Cerebellar nuclear complex (tissue), 1 donor: ENCODE measurements at places on chromosomes 5 and 9.

GRCh38 chr9:37301042-37301853, 121.2 kb upstream of the GRHPR start:
- no peak for DNase-seq

- no peak for DNase-seq
Measured at GRCh38 chr5:178403956-178404600, 171.5 kb upstream of the PHYKPL start.

DNA sequence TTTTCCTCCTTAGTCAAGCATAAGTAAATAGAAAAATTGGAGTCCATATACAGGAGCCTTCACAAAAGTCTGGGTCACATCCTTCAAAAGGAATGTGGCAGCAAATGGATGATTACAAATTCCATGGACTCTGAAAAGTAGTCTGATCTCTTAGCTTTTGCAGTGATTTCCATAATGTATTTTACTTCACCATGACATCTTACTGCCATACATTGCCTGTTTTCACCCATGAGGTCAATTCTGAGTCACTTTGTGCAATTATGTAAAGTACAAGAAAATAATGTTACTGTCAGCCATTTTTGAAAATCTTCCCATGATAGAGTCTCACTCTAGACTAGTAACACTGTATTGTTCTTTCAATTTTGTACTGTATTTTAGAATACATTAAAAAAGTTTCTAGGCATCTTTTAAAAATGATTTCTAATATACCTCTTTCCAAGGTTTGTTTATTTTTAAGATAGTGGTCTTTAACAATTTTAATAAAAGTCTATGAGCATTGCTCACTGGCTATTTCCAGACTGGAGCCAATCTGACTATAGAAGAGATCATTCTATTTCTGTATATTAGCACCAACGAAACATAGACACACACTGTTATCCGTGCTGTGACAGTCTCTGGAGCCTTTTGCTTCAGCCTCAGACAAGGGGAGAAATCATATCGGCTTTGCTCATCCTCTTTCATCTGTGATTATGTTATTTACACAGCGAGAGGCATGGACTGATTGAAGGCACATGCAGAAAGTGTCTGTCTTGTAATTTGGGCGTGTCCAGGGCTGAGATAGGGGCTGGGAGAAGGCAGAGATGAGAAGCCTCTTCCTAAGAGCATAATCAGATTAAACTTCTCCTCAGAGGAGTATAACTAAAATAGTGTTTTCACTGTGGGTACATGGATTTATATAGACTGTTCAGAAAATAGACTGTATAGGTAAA, 22.9 kb upstream of the ACTBL2 start:
- no peak for DNase-seq

- no peak for DNase-seq
Measured at GRCh38 chr5:151139015-151139414, 18.6 kb downstream of the ANXA6 start.

DNA sequence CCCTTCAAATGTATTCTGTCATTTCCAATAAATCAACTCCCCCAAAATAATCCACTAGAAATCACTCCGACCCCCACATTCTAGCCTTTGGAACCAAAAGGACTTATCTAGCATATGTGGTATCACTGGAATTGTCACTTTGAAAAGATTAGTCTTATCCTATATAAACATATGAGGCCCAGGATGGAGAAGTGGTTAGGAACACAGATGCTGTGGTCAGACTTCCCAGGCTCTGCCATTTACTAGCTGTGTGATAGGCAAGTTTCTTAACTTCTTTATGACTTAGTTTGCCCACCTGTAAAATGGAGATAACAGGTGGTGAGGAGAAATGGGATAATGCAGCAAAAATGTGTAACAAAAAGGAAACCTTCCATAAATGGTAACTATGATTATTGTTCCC, 62.0 kb upstream of the GLRX start:
- no peak for DNase-seq

GRCh38 chr5:134133188-134133994, 18.9 kb downstream of the TCF7 start:
- DNase-seq: no peak

- DNase-seq: no peak
Measured at GRCh38 chr5:161311965-161312364, 234.6 kb downstream of the GABRB2 start.

DNA sequence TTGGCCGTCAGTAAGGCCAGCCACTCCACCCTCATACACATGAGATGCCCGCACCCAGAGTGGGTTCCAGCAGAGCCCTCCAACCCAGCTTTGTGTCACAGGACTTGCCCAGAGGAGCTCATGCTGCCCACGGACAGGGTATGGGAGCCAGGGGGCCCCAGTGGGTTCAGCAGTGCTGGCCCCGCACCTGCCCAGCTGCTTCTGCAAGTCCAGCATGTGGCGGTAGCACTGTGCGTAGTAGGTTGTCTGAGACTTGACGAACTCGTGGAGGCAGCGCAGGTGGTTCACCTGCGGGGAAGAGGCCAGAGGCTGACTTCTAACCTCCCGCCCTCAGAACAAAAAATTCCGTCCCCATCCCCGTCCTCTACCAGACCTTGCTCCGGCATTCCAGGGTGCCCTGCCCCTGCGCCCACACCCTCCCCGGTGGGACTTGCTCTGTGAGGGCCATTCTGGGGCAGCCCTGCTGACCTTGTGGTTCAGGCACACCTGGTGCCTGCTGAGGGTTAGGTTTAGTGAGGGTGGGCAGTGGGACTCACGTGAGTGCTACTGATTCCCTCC, 18.5 kb downstream of the SH3GLB2 start:
- DNase-seq: no peak

- no peak for DNase-seq
Measured at GRCh38 chr9:5688109-5688508, 59.2 kb downstream of the RIC1 start.
